D721Med (cell line): ENCODE measurements at places on chromosomes 2 and 18.

GRCh38 chr2:173058097-173058496 is 17.5 kb upstream of the MAP3K20 start:
- DNase-seq, result no peak

DNA sequence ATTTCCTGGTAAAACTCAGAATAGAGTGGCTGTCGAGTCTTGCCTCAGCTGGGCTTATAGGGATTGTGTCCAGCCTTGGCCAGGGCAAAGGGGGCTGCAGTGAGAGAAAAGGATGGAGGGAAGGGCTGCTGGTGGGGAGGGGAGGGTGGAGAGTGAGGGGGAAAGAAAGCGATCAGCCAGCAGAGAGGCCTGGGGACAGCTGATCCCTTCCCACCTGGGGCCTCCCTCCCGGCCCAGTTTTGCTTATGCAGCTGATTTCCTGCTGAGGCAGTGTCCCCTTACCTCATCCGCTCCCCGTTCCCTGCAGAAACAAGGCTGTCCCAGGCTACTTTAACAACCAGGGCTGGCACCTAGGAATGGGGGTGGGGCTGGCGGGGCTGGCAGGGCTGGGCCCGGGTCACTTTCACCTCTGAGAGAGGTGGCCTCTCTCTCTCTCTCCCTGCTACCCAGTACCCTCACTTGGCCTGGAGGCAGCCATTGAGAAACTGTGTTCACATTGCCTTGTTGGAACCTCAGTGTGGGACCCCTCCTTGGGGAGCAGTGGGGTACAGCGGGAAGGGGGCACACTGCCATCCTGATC is 12.2 kb upstream of the GMPPA start:
- no peak for DNase-seq

DNA sequence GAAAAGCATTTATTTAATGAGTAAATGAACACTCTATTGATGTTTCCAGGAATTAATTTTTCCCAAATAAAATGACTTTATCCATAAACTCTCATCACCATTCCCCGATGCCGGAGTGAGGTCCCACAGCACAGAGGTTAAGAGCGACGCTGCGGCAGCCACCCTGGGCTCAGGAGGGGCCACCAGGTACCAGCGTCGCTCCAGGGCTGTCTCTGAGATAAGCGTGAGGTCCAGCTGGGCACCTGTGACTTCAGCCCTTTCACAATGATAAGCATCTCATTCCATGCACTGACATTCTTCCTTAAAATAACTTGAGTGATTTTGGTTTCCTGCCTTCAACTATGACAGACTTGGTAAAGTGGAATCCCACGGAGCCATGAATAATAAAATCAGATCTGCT is 182.1 kb downstream of the TWIST2 start:
- no peak for DNase-seq

GRCh38 chr2:5693287-5694201 is 1.4 kb downstream of the SOX11 start:
- no peak for DNase-seq

GRCh38 chr2:70514612-70515055 is 39.0 kb downstream of the TGFA start:
- no peak for DNase-seq

- DNase-seq, result no peak
Measured at GRCh38 chr18:78658531-78658930, 321.1 kb upstream of the SALL3 start.

- DNase-seq, result no peak
Measured at GRCh38 chr2:220224691-220225543, 597.5 kb downstream of the SLC4A3 start.

- no peak for DNase-seq
Measured at GRCh38 chr2:214747992-214748391, 61.5 kb downstream of the BARD1 start.

DNA sequence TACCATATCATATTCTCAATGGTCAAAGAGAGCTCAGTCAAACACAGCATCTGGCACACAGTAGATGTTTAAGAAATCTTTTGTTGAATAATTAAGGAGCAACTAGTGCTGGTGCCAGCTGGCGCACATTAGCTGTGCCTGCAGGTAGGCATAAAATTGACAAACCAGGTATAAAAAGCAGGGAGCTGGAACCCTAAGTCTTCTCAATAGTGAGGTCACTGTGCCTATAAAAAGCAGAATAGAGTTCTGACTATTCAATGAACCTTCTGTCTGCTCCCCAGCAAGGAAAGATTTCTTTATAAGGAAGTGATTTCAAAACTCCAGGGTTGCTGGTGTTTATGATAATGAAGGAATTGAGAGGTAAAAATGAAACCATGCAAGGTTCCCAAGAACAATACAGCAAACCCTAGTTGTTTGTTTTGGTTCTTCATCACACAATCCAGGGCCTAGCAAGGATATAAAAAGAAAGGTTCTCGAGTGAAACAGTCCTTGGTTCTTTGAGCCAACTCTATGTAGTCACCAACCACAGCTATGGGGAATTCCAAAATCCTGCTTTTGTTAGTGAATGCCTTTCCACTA is 76.1 kb downstream of the THADA start:
- no peak for DNase-seq

GRCh38 chr2:61634512-61634911 is 96.4 kb upstream of the XPO1 start:
- no peak for DNase-seq

GRCh38 chr18:10403708-10404107 is 50.7 kb upstream of the APCDD1 start:
- DNase-seq, result no peak

DNA sequence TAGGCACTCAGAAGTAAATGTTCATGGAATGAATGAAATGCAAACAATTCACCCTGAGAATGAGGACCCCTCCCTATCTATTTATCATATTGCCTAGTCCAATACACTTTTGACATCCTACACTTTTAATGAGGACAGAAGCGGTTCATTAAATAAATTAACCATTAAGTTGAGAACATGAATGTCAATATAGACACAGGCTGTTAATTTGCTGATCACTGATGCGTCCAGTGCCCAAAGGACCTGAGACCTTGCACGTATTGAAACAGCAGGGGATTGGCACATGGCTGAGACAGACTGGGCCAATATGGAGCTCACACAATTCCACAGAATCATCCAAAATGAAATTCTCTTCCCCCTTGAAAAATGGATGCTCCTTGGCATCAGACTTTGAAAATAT is 430.0 kb downstream of the SLC4A3 start:
- no peak for DNase-seq

GRCh38 chr2:119475225-119475856 is 43.7 kb downstream of the TMEM37 start:
- DNase-seq, result no peak

GRCh38 chr2:131105950-131106801 is 1.0 kb downstream of the PLEKHB2 start:
- DNase-seq, result no peak

DNA sequence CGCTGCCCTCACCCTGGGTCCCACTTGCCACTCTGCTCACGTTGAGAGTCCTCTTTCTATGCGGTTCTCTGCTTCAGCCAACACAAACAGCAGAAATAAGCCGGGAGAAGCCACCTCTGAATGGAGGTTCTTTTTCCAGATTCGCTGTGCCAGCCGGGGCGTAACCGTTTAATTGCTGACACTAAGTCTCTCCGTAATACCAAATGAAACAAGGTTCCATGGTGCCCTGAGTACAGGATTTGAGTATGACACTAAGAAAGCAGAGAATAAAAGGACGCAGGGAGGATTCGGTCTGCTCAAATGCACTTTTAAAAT is 37.6 kb downstream of the CTIF start:
- no peak for DNase-seq

DNA sequence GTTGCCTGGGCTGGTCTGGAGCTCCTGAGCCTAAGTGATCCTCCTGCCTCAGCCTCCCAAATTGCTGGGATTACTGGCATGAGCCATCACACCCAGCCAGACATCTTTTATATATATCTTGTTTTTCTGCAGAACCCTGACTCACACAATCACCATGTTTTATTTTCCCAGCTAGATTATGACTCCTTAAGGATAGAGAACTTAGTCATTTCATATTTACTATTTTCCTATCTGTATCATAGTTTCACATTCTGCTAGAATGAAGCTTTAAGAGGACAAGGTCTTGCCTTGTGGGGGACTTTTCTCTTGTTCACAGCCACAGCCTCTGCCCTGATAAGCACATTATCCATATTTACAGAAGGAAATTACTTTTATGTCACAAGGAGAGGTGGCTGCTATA is 73.9 kb downstream of the LBH start:
- DNase-seq, result no peak

GRCh38 chr2:218086478-218086877 is 17.4 kb downstream of the RUFY4 start:
- no peak for DNase-seq

DNA sequence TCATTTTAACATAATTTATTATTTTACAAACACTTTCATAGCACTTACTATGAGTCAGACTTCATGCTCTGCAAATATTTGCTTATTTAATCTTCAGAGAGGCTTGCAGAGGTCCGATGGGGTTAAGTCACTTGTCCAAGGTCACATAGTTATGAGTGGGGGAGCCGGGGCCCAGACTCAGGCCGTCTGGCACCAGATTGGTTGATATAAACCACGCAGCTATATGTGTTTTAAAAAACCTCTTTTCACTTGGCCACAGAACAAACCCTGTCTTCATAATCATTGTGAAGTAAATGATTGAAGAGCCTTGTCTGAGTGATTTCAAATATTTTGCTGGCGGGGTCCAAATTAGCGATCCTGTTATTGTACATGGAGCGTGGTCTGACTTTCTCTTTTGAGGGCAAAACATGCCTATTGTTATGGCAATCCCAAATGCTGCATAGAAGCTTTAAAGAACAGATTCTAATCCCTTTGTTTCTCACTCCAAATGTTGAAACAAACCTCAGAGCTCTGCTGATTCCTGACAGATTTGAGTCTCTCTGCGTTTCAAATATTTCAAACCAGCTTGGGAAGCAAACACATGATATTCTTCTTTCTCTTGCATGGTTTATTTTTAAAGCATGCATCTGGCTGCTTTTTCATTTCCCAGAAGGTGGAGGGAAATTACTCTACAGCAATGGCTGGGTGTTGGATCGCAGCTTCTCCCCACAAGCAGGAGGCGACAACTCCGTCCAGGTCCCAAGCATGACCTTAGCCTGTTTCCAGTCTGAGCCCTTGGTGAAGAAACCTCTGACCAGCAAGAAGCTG is 142.4 kb downstream of the DDX1 start:
- no peak for DNase-seq

- DNase-seq, result no peak
Measured at GRCh38 chr2:174461221-174461620, 25.6 kb downstream of the GPR155 start.

- DNase-seq, result no peak
Measured at GRCh38 chr2:232286001-232286868, 92.3 kb upstream of the ALPP start.

- no peak for DNase-seq
Measured at GRCh38 chr2:105432749-105433148, 33.9 kb upstream of the FHL2 start.

DNA sequence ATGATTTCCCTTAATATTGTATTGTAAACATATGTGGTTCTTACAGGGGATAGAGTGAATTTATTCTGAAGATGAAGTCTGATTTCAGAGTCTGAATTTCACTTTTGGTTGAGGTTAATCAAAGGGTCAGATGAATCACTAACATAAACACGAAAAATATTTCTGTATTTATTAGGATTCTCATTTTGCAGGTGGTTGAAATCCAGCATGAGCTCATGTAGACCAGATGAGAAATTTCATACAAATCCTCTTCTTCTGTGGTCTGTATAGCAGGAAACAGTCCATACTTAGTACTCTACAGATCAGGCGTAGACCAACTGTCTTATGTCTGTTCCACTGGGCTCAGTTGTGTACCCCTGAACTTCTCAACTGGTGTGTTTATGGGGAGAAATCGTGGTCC is 157.8 kb downstream of the BABAM2 start:
- DNase-seq, result no peak

- DNase-seq, result no peak
Measured at GRCh38 chr18:63255435-63255834, 64.1 kb downstream of the BCL2 start.

DNA sequence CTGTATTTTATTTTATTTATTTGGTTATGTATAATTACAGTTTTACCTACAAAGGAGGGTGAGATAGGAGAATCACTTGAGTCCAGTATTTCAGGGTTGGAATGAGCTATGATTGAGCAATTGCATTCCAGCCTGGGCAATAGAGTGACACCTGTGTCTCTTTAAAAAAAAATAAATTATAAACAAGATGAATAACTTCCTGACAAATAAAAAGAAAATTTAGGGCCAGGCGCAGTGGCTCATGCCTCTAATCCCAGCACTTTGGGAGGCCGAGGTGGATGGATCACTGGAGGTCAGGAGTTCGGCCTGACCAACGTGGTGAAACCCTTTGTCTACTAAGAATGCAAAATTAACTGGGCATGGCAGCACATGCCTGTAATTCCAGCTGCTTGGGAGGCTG is 17.3 kb downstream of the MTA3 start:
- no peak for DNase-seq

DNA sequence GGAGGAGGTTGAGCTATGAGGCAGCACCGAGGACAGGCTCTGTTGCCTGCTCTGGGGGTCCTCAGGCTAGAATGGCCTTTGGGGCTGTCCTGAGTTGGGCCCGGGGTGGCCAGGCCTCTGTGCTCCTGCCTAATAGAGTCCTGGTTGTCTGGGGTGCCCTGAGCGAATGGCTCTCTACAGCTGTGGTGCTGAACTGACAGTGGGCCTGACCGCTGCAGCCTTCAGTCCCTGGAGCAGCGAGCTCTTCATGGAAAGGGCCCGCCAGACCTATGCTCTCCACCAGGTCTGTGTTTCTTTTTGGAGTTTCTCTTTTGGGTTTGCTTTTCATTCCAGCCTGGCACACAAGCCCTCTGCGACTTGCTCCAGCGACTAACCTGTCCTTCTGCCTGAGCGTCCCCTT is 679.0 kb upstream of the RAB6C start:
- no peak for DNase-seq

DNA sequence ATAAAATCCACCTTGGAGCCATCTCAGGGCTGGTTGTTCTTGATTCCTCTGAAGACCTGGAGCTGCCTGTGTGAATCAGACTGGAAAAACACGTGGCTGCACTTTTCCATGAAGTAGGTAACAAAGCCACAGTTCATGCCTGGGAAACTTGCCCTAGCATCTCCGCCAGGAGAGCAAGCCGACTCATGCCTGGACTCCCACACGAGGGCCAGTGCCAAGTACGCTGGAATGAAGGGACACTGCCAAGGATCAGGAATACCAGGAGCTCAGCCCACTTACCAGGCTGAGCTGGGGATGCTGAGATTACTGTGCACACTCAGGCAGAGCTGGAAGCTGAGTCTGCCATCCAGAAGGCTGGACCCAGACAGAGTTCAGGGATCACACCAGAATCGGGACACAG is 10.9 kb upstream of the FHL2 start:
- no peak for DNase-seq

GRCh38 chr18:72458271-72458670 is 85.9 kb downstream of the CBLN2 start:
- no peak for DNase-seq

GRCh38 chr2:170812710-170813600 is 3.7 kb upstream of the GAD1 start:
- no peak for DNase-seq

DNA sequence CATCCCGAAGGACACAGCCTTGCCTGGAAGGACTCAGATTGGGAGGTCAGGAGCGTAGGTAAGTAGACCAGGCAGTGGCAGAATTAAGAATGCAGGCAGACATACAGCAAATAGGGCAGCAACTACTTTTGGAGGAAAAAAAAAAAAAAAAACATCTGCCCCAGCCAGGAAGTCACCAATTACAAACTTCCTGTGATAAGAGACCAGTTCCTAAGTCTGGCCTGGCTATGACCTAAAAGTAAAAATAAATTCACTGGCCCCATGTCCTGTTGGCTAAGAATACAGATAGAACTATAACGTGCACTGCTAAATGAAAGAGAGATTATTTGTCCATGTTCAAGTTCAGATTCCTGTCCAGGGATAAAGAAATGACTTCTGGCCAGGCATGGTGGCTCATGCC is 45.2 kb upstream of the NOSTRIN start:
- DNase-seq, result no peak
